Left ventricle myocardium inferior (tissue), 1 donor: ENCODE measurements at places on chromosomes 2 and 18.

- no peak for DNase-seq
These were observed 139.8 kb downstream of the CLIP4 start for GRCh38 chr2:29255004-29255403.

DNA sequence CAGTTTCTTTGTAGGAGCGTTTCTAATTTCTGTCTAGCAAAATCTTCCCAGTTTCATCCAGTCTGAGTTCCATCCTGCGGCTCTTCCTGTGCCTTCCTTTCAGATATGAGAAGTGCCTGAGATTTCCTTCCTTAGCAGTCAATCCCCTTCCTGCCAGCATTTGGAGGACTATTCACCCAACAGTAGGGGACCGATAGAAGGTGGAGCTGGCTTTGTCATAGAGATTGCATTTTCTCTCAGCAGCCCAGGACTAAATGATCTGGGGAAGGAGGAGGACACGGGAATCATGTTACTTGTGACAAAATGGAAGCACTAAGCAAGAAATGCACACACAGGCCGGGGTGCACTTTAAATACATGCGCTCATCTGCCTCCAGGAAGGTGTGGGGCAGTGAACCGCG, 5.6 kb upstream of the SMIM21 start:
- DNase-seq = no peak

- no peak for DNase-seq
These were observed 45.3 kb upstream of the IGFBP5 start for GRCh38 chr2:216740557-216741222.

- DNase-seq = no peak
These were observed 154.7 kb upstream of the LYPD1 start for GRCh38 chr2:132824716-132825115.

DNA sequence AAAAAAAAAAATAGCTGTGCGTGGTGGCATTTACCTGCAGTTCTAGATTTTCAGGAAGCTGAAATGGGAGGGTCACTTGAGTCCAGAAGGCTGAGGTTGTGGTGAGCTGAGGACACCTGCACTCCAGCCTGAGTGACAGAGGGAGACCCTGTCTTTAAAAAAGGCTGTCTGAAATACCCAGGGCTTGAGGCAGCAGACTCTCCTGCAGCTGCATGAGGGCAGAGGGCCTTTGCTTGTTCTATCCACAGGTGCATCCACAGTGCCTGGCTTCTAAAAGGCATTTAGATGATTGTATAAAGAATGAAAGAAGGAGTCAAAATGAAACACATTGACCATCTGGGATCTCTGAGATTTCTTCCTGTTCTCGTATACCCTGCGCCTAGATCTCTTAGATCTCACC, 152.9 kb downstream of the MGAT5 start:
- no peak for DNase-seq

DNA sequence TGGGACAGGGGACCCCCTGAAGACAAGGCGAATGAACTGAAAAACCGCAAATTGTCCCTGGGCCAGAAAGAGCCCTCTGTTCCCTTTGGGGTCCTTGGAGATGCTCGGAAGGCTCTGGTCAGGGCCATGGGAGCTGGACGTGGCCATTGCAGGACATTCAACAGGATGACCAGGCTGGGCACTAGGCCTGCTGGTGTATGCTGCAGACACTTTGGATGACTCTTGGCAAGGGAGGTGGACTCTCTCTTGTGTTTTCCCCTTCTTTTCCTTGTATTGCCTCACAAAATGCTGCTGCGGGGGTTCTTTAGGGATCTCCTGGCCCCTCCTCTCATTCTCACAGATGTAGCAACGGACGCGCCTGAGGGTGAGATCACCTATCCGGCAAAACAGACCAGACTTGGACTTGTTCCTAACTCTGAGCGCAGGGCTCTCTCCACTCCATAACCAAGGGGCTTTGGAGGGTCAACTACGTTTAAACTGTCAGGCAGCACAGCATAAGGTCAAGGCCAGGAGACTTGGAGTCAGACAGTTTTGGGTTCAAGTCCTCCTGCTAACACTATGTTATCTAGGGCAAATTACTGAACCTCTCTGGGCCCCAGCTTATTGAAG, 41.8 kb upstream of the SH3RF3 start:
- no peak for DNase-seq

DNA sequence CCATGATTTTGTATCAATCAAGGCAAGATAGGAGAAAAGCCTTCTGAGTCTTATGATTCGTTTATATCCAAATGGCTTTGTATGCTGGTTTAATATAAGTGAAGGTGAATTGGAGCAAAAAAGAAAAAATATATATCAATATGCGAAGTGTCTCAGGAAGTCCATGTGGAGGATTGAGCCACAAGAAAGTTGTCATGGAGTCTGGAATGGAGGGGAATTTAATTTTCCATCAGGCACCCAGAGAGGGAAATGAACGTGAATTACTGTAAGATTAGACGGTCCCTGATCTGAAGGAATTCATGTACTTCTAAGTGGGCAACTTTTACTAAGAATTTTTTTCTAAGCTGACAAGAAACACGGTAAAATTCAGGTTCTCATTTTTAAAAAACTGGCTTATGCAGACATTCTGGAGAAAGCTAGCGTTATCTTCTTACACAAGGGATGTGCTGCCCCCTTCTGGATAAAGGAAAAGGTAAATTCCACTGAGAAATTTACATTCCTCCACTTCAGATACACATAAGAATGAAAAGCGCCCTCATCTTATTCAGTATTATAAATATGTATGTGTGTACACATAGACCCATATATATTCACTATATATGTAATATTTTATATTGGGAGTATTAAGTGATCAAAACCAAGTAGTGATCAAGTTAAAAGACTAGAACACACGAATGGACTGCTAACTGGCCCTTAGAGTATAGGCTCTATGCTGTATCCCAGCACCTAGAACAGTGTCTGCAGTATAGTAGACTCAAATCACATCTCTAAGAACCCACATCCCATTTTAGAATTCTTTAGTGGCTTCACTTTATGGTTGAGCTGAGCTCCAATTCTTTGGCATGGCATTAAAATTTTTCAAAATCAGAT, 289.0 kb upstream of the TFPI start:
- no peak for DNase-seq
